H54 (cell line): ENCODE measurements at places on chromosomes 5 and 9.

DNA sequence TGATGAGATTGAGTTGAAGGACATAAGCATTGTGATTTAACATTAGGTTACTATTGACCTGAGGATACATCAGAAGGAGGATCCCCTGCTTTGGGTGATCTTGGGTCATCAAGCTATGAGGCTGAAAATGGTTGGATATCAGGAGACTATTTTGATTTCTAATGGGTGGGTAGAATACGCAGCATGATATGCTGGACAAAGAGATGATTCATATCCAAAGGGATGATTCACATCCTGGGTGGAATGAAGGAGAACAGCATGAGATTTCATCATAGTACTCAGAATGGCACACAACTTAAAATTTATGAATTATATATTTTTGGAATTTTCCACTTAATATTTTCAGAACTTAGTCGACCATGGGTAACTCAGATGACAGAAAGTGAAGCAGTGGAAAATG lies 1759.5 kb upstream of the C9orf72 start:
- no peak for DNase-seq

GRCh38 chr9:113858282-113858681 lies 17.8 kb upstream of the ZNF618 start:
- no peak for DNase-seq

DNA sequence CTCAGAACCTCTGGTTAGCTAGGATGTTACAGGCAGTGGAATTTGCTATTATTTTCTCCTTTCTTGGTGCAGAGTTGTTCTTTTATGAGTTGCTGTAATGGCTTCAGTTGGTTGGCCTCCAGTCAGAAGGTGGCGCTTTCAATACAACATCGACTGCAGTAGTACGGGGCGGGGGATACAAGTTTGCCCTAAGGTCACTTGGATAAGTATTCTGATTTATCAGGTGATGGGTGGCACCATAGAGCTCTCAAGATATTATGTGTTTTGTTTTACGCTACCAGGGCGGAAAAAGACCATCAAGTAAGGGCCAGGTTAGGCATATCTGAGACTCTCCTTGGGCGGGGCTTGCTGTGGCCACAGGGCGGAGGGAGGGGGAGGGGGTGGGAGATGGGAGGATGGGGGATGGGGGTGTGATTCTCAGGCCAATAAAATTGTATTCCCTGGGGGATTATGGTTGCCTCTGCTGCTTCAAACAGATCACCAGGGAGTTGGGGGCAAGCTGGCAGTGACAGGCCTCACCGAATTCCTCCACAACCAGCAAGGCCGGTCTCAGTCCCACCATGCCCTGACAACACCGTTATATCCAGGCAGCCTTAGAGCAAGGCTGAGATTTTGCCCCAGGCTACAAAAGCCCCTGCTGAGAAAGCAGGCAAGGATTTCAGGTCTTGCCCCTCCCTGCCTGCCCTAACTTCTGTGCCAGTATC lies 15.9 kb upstream of the RNF38 start:
- DNase-seq, result no peak

- peak; percentile 86 for DNase-seq
Measured at GRCh38 chr5:76372323-76373054, 30.6 kb upstream of the IQGAP2 start.

DNA sequence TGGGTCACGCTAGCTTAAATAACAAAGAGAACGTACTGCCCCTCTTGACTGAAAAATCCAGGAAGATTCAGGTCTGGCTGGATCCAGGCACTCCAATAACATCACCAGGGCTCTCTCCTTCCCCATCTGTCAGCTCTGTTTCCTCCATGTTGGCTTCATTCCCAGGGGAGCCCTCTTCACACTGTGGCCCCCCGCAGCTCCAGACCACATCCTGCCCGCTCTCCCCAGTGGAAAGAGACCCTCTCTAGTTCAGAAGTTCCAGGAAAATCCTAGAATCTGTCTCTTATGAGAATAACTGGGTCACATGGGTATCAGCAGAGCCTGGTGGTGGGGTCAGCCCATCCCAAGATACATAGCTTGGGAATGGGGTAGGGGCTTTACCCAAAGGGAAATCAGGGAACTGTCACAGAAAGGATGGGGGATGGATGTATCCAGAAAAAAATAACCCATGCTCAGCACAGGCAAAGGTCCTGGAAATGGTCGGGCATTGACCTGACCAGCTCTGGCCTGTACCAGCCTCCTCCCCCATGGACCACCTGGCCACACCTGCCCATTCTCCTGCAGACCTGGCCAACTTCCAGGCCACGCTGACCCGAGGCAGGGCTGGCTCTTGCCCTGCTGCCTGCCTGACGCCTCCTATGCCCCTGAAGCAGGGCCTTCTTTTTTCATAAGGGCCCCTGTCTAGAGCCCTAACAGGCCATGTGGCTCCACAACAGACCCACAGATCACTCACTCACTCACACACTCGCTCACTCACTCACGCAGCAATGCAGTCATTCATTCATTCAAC lies 65.9 kb downstream of the COL23A1 start:
- no peak for DNase-seq

DNA sequence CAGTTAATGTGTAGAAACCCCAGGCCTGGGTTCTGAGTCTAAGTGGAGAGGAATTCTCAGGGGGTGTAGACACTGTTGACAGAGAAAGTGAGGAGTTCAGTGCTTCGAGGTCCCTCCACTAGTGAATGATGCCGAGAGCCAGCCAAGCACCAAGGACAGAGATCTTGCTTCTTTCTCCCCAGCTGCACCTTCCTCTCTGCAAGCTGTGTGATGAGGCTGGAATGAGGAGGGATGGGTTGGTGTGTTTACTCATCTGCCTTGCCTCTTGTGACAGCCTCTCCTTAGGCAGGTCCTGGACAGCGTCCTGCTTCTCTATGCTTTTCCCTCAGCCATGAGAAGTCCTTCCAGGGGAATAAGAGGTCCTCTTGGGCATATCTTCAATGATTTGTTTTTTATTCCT lies 35.3 kb downstream of the HNRNPH1 start:
- DNase-seq, result no peak

DNA sequence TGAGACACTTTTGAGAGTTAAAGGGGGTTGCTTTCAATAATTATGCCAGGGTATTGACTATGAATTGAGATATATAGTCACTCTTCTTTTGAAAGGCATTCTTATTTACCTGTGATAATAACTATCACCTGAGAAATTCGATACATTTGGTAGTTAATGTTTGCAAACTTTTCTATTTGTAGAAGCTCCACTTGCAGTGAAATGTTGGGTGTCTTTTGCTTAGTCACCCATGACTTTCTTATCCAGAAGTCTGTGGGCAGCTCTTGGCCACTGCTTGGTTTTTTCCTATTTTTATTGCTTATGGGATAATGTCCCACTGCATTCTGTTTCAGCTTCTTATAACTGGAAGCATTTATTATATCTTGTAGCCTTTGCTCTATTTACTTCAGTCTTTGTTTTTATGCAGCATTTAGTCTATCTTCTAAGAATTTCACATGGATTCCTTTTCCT lies 3.9 kb downstream of the MACIR start:
- no peak for DNase-seq

GRCh38 chr9:37382161-37382981 lies 40.1 kb upstream of the GRHPR start:
- no peak for DNase-seq

DNA sequence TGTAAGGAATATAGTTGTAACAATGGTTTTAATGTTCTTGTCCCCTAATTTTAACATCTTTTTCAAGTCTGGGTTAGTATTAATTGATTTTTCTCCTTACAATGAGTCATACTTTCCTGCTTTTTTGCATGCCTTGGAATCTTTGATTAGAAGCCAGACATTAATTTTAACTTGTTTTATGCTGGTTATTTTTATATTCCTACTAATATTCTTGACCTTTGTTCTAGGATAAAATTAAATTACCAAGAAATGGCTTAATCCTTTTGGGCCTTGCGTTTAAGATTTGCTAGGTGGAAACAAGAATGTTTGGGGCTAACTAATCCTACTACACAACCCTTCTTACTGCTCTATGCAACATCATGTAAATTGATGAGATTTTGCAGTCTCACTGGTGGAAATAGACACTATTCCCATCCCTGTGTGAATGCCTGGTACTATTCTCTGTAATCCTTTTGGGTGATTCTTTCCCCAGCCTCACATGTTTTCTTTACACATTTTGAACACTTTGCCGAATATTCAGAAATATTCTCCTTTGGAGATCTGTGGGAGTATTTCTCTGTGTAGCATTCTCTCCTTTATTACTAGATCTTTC lies 47.2 kb downstream of the ZCCHC7 start:
- DNase-seq, result no peak

GRCh38 chr9:131627648-131628458 lies 82.5 kb downstream of the PRRT1B start:
- DNase-seq, result no peak

DNA sequence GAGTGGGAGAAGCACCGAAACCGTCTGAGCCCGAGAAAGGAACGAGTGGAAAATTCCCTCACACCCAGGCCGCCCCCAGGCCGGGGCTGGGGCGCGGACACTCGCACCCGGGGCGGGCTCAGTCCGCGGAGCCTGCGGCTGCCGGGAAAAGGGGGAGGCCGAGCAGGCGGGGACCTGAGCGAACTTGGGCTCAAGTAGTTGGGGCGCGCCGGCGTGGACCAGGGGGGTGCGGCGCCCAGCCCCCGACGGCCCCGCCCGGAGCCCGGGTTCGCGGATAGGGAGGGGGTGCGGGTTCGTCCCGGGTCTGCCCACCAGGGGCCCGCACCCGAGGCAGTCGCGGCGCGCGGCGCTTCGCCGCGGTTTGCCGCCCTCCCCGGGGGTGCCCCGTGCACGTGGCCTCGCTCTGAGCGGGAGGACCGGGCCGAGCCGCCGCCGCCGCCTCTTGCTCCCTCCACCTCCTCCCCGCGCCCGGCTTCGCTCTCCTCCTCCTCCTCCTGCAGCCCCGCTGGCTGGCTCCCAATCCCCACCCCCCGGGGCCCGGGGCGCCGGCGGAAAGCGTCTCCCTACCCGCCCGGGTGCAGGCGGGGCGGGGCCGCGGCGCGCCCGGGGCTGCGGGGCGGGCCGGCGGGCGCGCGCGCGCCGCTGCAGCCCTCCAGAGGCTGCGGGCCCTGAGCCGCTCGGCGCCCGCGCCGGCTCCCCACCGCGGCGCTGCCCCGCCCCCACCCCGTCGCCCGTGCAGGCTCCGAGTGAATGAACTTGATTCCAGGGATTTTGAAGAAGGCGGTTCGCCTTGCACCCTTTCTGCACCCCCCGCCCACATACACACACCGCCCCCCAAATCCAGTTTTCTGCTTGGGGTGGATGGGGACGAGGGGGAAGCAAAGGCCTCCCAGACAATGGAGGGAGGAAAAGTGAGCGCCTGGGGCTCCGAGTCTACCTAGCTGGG lies 1.3 kb upstream of the NFIB start:
- DNase-seq, result peak; percentile 81

DNA sequence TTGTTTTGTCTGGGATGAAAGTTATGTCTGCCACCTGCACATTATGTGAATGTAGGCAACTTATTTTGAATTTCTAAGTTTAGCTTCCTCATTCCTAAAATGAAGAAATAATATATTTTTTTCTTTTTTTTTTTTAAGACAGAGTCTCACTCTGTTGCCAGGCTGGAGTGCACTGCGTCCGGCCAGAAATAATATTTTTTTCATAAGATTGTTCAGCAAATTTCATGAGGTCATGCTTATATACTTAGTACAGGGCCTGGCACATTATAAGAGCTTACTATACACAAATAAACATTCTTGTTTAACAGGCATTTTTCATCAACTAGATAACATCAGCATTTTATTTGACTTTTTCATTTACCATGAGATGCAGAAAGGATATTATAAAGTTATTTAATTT lies 368.5 kb downstream of the GABRG2 start:
- DNase-seq, result no peak

DNA sequence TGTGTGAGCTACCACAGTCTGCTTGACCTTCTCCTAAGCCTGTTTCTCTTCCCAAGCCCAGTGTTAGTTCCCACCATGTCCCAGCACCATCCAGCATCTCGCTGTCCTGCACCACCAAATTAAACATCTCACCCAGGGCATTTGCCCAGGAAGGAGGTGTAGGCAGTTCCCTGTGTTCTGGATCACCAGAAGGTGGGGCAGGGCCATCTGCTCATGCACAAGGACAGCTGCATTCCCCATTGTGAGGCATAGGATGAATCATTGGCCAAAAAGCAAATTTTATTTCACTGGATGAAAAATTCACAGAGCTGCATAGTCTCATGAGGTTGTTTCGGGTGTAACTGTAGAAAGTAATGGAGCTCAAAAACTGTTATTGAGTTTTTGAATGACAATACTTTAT lies 89.5 kb upstream of the GRIA1 start:
- DNase-seq, result no peak

DNA sequence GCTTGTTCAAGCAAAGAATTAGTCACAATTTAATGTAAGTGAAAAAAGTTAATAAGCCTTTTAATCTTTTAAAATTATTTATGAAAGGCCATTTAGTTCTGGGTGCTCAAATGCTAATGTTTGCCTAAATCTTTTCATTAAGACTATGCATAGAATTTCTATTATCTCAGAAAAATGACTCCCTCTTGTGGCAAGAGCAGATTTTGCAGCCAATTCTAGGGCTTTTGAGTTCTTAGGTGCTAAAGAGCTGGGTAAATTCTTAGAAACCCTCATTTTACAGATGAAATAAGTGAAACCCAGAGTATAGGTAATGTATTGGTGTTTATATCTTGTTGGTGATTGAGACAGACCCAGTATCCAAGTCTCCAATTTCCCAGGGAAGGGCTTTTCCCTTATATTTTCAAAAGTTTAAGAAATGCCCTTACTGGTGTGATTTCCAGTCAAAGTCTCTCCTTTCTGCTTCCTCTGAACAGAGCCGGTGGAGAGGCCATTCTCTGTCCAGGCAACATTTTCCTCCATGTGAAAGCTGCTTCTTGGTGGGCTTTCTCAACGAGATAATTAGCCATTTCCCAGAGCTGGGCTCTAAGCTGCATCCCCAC lies 24.1 kb upstream of the PCSK5 start:
- peak; percentile 12 for DNase-seq

DNA sequence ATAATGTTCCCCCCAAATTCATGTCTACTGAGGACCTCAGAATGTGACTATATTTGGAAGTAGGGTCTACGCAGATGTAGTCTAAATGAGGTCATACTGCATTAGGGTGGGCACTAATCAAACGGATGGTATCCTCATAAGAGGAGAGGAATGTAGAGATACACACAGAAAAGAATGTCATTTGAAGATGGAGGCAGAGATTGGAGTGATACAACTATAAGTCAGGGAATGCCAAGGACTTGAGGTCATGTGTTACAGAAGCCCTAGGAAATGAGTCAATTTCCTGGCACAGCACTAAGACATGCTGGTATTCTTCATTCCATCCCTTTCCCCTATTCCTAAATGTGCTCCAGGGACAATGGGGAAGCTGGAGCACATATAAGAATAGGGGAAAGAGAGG lies 758 bp upstream of the PDCD1LG2 start:
- no peak for DNase-seq

DNA sequence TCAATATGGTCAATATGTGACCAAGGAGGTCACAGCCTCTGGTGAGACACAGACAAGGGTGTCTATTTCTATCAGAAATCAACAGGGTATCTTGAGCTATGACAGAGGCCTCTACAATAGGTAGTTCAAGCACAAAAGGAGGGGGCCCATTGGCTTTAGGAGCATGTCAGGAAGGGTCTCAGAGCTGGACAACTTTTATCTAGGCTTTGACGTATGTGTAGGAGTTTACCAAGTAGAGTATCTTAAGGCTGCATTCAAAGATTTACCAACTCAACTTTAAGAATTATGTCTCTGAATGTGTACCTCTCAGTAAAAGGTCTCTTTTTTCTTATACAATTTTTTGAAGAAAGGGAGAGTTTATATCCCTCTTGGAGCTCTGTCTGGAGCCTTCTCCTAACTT lies 297.2 kb downstream of the NSG2 start:
- no peak for DNase-seq

- DNase-seq, result no peak
Measured at GRCh38 chr5:59756373-59757035, 137.0 kb downstream of the PDE4D start.

GRCh38 chr5:173775261-173776197 lies 112.6 kb upstream of the CPEB4 start:
- no peak for DNase-seq
